ENCODE measurements at places on chromosomes 7 and 10.

- no peak for DNase-seq
Measured at GRCh38 chr10:15137636-15138035, 30.9 kb downstream of the NMT2 start.

DNA sequence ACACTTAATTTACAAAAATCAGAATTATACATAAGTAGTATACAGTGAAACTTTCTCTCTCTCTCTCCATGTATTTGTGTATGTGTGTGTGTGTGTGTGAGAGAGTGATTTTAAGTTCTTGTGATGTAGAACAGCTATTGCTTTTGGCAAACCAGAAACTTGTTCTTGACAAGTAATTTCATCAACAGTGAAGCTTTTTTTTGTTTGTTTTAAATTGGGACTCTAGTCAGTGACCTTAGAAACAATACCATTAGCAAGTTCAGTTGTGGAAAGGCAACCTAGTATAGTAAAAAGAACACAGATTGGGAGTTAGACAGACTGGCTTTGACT lies 319.1 kb downstream of the PTEN start:
- DNase-seq: no peak

- DNase-seq: no peak
Measured at GRCh38 chr10:100318207-100318606, 11.8 kb downstream of the PKD2L1 start.

DNA sequence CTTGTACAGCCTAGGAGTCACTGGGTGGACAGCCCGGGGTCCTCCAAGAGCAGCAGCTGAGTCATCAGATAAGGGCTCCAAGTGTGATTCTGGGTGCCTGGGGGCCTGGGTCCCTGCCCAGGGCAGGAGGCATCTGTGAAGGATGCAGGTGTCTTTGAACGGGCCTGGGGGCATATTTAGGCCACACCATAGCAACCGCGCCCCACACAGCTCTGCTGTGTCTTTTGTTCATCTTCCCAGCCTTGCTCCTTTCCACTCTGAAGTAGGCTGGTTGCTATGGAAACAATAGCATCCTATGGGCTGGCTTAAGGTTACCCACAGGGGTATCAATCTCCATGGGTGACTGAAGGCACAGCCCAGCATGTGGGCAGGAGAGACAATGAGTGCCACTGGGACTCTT lies 324.7 kb downstream of the TCERG1L start:
- no peak for DNase-seq

DNA sequence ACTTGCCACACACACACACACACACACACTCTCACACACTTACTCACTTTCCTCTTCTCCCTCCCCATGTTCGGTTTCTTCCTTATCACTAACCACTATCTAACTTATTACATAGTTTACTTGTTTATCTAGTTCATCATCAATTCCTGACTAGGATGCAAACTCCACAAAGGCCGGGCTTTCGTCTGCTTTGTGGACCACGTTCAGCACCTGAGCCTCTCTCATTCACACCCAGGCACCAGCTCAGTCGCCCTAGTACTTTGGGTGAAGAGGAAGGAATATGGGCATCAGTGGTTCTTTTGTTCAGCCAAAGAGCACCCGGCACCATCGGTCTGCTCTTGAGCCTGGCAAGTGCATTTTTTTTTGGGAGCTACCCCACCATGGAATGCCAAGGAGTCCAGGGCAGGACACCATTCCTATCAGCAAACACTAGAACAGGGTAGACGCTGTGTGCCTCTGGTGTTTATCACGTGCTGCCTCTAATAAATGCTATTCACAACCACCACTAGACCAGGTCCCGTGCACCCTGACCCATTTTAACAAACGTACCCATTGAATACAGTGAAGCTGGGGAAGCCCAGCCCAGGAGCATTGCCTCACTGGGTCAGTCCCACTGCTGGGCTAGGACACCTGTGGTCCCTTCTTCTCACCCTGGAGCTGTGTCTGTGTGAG lies 2.2 kb downstream of the C10orf67 start:
- no peak for DNase-seq

Measured in GM12878 (cell line).